ENCODE measurements at places on chromosomes 5 and 9.

- DNase-seq: no peak
These were observed 71.1 kb upstream of the SLC44A1 start for GRCh38 chr9:105173306-105173705.

GRCh38 chr9:38038307-38039089 is 30.5 kb downstream of the SHB start:
- no peak for DNase-seq

GRCh38 chr5:167920589-167920988 is 370.9 kb upstream of the WWC1 start:
- no peak for DNase-seq

GRCh38 chr5:72618708-72619107 is 111.5 kb upstream of the ZNF366 start:
- DNase-seq: no peak

DNA sequence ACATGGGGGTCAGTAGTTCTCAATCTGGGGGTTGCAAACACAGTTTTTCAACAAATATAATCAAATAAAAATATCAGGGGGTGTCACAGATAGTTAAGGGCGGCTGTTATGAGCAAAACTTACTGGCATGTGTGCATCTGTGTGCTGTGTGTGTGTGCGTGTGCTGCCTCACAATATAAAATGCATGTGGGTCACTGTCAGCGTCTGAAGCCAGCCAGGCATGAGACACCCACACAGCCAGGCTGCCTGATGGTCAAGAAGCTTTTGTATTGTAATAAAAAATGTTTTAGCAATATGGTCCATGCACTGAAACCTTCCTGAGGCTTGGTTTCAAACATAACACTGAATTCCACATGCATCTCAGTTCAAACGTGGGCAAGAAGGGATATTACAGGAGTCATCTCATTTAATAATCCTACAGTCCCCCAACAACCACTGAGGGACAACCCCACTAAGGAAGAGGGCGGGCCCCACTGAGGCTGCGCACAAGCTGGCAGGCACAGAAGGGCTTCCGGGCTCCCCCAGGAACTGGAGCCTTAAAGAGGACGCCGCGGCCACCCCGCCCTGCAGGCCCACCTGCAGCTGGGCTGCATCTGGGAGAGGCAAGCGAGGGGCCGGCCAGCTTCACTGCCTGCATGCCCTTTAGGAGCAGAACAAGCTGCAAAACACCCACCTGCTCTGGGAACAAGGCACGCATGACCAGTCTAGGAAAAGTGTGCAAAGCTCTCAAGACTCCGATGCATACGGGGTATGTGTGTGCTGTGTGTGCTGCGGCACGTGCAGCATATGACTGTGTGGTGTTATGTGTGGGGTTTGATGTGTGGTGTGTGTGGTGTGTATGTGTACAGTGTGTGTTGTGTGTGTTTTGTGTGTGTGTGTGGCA is 14.1 kb downstream of the SEMA4D start:
- peak; percentile 57 for DNase-seq

DNA sequence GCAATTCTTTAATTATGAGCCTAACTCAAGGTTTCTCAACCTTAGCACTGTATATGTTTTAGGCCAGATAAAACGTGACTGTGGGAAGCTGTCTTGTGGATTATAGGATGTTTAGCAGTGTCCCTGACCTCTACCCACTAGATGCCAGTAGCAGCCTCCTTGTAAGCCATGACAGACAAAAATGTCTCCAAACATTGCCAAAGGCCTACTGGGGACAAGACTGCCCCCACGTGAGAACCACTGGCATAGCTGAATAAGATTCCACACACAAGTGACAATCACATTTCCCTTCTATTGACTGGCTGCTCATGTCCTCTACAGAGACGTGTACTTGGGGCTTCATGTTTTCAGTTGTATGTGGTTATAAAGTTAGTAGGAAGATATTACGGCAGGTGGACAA is 55.4 kb downstream of the GOLM1 start:
- no peak for DNase-seq

DNA sequence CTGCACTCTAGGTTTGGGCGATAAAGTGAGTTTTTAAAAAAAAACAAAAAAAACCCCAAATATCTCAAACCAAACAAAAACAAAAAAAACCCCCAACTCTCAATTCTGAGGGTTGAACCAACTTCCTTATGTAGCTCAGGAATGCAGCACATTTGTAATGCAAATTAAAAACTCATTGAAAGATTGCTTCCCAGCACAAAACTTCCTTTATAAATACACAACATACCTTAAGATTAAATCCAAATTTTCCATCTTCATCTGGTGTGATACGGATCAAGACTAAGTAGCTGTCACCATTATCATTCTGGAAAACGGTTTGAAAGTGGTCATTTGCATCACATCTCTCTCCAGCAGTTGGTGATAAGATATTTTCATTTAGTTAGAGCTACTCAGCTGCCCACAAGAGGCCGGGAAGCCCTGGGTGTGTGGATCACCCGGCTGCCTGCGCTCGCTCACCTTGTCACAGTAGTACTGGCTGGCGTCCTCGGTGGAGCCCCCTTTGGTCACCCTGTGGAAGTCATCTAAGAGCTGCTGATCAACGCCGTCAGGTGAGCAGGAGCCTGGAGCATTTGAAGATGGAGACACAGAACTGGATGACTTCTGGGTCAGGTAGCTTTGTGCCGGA is 88.2 kb downstream of the PTPN3 start:
- no peak for DNase-seq

DNA sequence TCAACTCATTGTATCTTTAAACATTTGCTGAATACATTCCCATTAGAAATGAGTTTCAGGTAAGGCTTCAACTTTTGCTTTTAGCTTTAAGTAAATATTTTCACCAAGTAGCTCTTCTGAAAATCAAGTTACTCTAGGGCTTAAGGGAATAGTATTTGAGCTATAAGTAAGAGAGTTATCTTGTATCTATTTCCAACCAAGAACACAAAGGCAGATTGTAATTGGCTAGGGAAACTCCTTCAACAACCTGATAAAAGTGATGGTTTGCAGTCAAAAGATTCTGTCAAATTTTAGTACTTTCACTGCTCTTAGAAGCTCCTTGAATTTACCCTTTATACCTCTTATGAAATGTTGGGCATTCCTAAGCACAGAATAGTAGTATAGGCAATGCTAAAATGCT is 13.0 kb downstream of the ELL2 start:
- no peak for DNase-seq

DNA sequence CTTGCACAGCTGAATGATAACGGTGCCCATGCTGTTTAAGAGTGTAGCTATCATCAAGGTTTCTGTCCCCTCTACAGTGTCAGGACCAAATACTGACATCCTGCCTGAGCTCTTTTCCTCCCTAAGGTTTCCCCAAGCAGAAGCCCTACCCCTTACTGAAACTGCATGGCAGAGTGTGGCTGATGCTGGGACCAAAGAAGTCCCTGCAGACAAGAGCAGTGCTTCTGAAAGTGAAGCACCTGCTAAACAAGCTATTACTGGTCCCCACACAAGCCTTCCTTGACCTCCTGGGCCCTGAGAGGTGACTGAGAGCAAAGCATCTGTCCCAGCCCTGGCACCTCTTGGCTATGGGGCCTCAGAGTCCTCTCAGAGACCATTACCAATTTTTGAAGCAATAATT is 56.1 kb downstream of the CFAP90 start:
- DNase-seq: no peak

DNA sequence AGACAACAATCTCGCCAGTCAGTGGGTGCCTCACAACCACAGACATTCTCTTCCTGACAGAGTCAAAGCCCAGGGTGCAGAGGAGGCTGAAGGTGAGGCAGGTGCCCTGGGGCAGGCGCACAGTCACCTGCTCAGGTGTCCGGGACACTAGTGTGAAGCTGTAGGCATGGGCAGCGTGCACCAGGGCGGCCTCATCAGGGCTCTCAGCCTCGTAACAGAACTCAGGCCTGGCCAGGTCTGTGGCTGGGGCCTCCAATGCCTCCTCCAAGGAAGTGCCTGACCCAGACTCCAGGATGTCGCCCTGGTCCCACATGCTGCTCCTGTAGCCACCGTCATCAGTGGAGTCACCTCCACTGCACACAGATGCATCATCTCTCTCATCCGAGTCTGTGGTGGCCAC is 198.7 kb downstream of the PTTG1 start:
- DNase-seq: no peak

DNA sequence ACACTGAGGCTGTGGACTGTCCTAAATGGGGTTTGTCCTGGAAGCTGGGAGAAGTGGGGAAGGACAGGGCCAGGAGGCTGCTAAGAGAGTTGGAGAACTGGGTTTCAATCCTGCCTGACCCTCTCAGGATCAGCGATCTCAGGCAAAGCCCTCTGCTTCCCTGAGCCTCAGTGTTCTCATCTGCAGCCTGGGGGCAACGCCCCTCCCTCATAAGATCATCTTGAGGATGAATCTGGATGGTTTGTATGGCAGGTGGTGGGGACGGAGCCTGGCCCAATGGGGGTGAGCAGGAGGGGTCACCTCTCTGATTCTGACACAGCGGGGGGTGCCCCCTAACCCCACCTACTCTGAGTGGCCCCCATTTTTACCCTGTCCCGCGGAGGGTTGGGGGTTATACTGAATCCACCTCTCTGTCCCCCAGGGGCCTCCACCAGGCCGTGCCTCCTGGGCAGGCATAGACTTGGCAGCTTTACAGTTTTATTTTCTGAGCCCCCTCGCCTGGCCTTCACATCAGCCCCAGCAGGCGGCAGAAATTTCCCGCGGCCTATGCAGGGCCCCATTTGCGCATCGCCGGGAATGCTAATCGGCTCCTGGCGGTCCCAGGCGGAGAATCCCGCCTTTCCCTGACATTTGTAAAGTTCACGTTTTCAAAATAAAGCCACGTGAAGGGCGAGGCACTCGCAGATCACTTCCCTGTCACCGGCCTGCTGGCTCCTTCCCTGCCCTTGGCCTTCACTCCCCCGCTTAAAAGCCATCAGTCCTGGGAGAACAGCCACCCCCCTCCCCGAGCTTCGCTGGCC is 17.8 kb upstream of the LAMC3 start:
- no peak for DNase-seq

GRCh38 chr5:120252839-120253238 is 211.3 kb upstream of the PRR16 start:
- no peak for DNase-seq

DNA sequence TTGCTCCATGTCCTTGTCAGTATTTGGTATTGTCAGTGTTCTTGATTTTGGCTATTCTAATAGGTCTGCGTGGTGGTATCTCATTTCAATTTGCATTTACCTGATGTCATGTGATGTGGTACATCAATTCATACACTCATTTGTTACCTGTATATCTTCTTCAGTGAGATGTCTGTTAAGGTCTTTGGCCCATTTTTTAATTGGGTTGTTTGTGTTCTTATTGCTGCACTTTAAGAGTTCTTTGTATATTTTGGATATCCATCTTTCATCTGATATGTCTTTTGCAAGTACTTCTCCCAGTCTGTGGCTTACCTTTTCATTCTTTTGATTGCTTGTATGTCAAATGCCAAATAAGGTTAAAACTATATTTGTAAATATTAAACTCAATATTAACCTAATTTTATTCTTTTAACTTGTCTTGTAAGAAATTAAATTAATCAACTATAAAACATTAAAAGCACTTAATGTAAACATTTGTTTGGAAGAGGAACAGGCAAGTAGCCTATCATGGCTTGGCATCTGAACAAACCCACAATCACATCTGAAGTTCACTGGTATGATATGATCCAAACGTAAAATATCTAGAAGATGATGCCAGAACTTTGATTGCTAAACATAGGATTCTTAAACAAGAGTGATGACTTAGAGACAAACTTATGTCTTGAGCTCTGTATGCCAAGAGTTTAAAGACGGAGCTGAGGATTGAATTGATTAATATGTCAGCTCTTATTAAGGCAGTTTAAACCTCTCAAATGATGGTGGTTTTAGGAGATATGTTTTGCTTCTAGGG is 587.3 kb downstream of the ANXA1 start:
- no peak for DNase-seq

- DNase-seq: no peak
These were observed 59.6 kb upstream of the IL17B start for GRCh38 chr5:149438711-149439132.

GRCh38 chr5:102922111-102922720 is 167.1 kb downstream of the PAM start:
- DNase-seq: no peak

GRCh38 chr5:141121563-141121962 is at the start of gene PCDHB4:
Gene PCDHB4, plus strand, starts transcription at chr5:141121818. Its CDS starts 181 bp downstream, at chr5:141121999.
- no peak for DNase-seq

GRCh38 chr5:80837679-80838078 is 122.5 kb upstream of the RASGRF2 start:
- DNase-seq: no peak

DNA sequence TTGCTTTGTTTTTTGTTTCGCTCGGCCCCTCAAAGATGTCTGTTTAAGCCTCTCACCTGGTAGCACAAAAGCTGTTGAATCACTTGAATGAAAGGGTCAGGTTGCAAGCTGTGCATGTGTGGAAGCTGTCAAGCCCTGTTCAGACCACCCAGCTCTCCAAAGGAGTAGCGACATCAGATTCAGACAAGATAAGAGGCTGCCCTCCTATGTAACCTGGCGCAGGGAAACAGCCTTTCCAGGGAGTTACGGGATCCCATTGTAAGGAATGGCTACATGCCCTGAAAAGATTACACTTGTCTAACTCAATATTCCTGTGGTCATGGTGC is 2.9 kb downstream of the FREM1 start:
- DNase-seq: no peak

GRCh38 chr5:38468202-38468673 is 88.2 kb downstream of the LIFR start:
- no peak for DNase-seq

GRCh38 chr5:36450229-36451014 is 148.7 kb upstream of the RANBP3L start:
- DNase-seq: no peak

GRCh38 chr9:84669013-84669287 is 579 bp upstream of the NTRK2 start:
- DNase-seq: no peak

DNA sequence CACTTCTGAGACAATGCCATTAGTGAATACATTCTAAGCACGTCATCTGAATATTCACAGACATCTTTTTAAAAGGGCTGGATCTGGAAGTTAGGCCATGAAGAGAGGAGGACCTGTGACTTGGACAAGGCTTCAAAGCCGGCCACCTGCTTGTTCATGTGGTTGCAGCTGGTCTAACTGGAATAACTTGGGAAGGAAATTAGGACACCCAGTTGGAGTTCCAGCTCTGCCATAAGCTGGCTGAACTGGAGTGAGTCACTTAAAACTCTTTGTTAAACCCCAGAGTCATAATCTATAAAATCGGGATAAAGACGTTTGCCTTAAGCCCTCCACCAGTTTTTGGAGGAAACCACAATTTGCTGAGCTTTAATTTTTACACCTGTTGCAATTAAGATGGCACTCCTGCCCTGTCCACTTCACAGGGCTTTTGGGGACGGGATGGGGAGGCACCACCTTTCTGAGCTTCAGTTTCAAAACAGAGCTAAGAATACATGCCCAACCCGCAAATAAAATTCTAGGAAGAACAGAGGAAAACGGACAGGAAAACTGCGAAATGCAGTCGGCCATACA is 536 bp upstream of the STX17 start:
- no peak for DNase-seq
